ENCODE measurements at places on chromosomes 3 and 15. TPM values are rescaled to one million over a fixed set of nuclear protein-coding genes. Genes with fewer than 3 reads are reported as not detected.

The OR5K2 gene
- total RNA-seq: not detected

The CLEC3B gene
- 0.92 TPM for total RNA-seq

DNA sequence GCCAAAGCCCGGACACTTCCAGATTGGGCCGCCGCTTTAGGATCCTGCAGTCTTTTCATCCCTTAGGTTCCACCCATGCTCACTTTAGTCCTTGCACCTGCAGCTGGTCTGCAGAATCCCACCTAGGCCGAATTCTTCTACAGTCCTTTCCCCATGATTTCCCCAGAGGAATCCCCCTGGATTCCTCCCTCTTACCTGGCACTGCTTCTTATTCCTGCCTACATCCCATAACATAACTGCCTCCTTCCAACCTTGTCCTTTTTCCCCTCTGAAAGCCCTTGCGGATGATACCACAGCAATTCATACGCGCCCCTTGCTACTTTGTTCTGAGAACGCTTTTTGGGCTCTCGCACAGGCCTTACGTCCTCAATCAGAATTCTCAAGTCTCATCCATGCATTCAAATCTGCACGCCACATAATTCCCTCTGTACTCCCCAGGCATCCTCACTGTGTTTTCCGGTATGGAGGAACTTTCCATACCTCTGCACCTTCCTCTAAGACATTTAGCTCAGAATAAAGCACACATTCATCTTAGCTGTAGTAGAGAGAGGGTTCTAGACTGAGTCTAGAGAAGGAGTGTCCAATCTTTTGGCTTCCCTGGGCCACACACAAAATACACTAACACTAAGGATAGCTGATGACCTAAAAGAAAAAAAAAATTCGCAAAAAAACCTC is 619 bp downstream of the EIF2AK4 start:
- DNase-seq: no peak

GRCh38 chr3:105907777-105908176 is 39.0 kb upstream of the CBLB start:
- DNase-seq: no peak

- no peak for DNase-seq
Measured at GRCh38 chr15:55218056-55218455, 21.3 kb upstream of the RSL24D1 start.

DNA sequence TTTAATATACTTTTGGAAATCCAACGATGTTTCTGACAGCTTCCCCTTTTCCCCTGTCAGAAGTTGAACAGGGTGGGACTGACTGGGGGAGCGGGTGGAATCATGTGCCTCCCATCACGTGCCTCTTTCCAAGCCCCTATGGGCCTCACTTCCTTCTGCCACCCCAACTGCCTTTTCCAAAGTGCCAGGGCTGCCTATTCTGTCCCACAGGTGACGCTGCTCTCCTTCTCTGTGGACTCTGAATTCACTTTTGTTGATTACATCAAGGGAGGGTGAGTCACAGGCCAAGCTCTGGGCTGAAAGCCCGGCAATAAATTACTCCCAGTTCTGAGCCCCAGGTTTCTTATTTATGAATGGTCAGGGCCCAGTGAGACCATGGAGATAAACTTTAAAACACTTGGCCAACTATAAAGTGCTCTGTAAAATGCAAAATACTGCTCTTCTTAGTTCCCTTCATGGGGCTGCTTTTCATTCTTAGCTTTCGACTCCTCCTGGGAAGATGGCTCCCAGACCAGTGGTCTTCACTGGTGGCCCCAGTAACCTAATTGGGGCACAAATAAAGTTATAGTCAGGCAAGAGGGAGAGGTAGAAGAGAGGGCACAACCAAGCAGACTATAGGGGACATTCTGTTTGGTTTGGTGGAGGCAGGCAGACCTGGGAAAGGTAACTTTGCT is 12.3 kb downstream of the CPNE9 start:
- DNase-seq: no peak

The FGF7 gene
- total RNA-seq: 0.11 TPM

GRCh38 chr3:63333815-63334214 is 55.7 kb downstream of the SYNPR start:
- no peak for DNase-seq

GRCh38 chr15:101451266-101451799 is 38.2 kb downstream of the PCSK6 start:
- no peak for DNase-seq

Measured in WTC11 (cell line).